Activated CD4-positive, alpha-beta T cell treated with anti-CD3 and anti-CD28 coated beads for 48 hours (primary cell): ENCODE measurements at places on chromosomes 1 and 21.

DNA sequence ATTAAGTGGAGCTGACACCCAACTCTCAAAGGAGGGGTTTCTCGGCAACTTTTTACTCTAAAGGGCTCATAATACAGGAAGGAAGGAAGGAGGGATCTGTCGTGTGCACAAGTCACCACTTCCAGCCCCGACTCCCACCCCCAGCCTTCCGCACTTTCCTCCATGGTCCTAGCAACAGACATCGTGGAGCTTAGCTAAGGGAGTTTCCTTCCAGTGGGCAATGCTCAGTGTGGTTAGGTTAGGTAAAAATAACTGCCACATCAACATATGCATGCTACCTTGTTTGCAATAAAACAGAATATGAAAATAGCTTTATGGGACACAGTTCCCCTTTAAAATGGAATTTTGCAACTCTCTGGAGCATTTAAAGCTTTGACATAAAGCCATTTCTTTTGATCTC, 35.2 kb downstream of the KANK4 start:
- DNase-seq, result no peak

DNA sequence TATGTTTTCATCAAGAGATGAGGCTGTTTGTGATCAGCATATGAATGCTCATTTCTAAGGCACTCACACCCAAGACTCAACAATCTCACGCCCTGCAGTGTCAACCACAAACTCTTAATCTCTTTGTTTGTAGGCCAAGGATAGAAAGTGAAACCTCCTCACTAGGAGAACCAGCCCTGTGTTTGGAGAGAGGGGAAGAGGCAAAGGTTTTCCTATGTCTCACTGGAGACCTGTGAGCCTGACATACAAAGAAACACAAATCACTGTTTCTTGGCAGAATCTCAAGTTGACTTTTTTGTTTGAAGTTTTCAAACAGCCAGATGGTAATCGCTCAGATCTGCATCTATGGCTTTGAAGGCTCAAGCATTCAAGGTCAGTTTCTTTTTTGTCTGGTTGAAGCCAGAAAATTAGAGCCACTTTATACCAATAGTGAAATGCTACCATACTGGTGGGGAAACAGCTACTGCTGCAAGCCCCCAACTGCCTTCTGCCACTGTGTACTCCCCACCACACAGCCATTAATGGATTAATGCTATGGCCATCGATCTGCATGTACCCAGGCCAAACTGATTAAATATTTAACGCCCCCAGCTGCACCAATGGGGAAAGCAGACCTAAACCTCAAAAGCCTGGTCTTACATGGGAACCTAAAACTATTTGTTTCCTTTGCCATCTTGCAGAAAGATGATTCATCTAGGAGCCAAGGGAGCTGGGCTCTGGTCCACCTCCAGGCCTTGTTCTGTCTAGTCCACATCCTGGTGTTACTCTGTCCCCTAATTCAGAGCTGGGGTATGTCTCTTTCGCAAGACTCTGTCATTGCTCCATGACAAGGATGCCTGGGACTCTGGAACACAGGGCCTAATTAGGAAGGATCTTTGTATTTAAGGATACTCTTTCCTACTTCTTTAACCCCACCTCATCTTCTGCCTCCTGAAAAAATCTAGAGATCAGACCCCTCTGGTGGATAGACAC, 16.3 kb downstream of the PDZK1 start:
- DNase-seq, result peak; percentile 41

DNA sequence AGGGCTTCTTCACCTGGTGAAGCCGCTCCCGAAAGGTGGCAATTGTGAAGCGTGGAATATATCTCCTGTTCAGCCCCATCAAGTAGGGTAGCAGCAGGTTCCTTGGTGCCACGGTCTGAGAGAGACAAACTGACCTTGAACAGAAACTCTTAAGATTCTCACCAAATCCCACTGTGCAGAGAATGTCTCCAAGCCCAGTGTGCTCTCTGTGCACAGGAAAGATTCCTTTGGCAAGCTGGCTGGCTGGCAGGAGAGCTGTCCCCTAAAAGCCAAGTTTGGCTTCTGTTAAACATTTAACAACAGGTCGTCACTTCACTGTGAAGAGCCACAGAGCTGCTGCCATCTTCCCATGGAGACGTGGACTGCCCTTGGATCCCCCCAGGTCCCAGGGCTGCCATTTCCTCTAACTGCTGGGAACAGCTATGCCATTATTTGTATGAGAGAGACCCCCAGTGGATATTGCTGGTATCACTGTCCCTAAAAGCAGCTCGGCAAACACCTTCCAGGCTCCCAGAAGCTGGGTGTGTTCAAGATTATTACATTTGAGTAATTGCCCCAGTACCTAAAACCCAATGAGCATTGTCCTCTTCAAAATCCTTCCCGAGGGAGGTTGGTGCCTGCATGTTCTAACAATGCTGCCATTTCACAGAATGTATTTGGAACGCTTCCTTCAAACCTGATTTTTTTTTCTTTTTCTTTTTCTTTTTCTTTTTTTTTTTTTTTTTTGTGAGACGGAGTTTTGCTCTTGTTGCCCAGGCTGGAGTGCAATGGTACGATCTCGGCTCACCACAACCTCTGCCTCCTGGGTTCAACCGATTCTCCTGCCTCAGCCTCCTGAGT, 71.8 kb downstream of the CD58 start:
- DNase-seq, result peak; percentile 57

GRCh38 chr21:25859235-25859929, 124.6 kb downstream of the GABPA start:
- DNase-seq, result no peak

DNA sequence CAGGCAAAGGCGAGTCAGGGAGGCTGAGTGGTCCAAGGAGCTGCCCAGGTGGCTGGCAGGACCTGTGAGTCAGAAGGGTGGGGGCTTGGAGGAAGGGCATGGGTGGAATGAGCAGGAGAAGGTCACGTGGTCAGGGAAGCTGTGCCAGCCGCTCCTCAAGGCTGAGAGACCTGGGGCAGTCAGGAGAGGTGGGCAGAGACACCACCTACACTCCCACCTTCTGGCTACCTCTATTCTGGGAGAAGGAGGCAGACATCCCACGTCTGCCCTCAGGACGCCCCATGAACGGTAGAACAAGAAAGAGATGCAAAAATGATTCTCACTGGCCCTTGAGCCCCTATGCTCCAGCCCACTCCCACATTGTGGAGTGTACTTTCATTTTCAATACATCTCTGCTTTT, 151.8 kb upstream of the RAB4A start:
- no peak for DNase-seq

- DNase-seq, result no peak
These were observed 90.7 kb downstream of the MT1HL1 start for GRCh38 chr1:236913371-236914037.
